ENCODE measurements at places on chromosomes 1 and 21. TPM values are rescaled to one million over a fixed set of nuclear protein-coding genes. Genes with fewer than 3 reads are reported as not detected.
A peak's percentile ranks its signal among the peaks of the same experiment; 100 is the strongest.

GBP4 gene
- not detected for total RNA-seq

DNA sequence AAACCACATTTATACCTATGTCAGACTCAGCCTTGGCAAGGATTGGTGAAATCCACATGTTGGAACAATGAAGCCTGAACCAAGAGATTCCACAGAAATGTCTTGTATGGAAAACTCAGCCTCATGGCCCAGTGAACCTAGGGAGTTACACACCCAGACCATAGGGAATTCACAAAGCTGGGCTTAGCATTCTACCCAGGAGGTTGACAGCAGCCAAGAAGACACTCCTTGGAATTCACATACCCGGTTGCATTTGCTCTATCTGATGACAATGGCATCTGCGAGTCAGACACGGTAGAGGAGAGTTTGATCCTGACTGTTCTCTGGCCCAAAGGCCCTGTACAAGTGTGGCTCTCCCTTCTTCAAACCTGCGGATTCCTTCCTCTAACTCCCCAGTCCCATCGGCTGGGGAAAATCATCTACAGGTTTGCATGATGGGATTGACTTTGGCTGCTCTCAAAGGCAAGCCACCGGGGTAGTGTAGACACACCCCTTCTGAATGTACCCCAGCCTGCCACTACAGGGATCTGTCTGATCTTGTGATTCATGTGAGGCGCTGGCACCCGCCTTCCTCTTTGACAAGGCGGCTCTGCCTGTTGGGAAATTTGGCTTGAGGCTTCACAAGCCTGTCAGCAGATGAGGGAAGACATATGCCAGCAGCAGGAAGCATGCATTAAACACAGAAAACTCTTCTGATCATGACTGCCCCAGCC is 297.3 kb upstream of the KAZN start:
- DNase-seq: no peak

RNU1-3 gene
- total RNA-seq: under 0.01 TPM

DNA sequence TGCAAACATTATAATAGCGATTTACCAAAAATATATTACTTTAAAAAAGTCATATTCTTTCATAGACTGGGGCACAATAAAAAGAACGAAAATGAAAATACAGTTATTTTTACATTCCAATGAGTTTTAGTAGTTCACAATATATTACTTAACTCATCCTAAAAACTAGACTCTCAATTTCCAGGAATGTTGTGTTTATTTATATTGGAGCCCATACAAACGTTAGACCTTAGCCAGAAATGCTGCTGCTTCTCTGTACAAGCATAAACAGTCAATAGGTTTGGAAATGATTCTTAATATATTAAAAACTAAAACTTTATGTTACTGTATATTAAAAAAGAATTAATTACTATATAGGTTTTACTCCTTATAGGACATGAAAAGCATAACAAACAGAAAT is 302.3 kb downstream of the BRINP3 start:
- DNase-seq: no peak

GRCh38 chr1:53371851-53372250 is 44.0 kb upstream of the LRP8 start:
- DNase-seq: no peak

GRCh38 chr1:67013573-67013972 is 40.4 kb downstream of the SLC35D1 start:
- DNase-seq: no peak

- DNase-seq: no peak
These were observed 9.9 kb upstream of the F3 start for GRCh38 chr1:94551449-94551848.

CA14 gene
- not detected for total RNA-seq

DNA sequence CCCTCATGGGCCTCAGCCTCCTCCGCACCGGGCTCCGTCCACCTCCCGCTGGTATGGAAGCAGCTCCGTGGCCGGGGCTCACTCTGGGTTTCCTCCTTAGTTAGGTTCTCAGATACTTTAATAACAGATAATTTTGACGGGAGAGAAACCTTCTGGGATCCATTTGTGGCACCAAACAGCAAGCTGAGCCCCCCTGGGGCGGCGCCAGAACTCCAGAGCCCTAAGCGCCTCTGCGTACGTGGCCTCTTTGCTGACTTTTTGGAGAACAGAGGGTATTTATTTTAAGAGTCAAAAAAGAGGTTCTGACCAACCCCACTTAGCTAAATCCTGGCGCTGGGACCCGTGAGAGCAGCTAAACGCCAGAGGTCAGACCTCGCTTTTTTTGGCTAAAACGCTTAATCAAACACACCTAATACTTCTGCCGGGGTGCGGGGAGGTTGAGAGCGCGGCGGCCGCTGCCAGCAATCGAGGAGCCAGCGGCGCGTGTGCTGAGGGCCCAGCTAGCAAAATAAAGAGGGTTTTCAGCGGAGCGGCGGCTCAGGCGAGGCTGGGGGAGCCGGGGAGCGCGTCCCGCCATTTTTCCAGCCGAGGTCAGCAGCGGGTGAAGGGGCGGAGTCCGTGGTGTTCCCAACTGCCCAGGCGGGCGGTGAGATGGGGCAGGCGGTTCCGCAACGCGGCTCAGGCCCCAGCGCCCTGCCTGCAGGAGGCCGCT is 171.7 kb downstream of the PRDM16 start:
- DNase-seq: no peak

DNA sequence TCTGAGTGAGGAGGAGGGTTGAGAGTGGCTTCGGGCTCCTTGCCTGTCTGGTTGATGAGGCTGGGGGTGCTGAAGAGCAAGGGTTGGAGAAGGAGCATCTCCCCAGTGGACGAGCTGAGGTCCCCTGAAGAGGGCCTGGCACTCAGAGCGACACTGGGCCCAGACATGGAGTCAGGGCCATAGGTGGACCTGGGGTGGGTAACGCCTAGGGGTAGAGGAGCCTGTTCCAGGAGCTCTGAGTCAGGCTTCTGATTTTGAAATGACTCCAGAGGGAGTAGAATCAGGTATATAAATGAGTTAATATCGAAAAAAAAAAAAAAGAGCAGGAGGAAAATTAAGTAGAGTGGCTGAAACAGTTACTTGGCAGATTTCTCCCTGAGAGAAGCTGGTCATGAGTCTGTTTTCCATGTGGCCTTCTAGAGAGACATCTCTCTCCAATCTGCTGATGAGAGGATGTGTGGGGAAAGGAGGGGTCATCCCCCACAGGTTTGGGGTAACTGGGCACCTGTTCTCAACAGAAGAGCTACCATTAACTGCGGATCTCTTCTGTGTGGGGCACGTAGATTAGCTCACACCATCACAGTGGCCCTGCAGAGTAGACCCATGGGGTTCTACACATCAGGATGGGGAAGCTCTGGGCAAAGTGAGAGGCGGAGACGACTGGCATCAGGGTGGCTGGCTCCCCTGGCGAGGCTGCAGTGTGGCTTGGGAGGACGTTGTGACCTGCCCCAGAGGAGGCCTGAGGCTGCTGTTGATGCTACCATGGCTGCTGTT is 115.5 kb downstream of the DHRS3 start:
- DNase-seq: no peak

- no peak for DNase-seq
These were observed 4.2 kb upstream of the SIPA1L2 start for GRCh38 chr1:232634096-232634495.

DNA sequence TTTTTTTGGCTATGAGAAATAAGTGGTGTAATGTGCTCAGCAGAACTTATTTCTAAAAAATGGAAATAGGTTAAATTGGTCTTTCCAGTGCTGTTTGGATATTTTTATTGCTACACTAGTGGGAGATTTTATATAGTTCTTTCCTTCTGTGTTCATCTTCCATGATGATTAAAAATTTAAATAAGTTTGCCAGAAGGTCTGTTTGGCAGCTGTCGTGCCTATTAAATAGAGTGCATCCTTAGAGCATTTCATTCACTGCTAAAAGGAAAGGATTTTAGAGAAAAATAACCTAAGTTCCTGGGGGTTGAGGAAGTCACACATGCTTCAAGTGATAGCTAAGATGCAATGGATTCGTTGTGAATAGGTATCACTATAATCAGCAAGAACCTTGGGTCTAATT is 29.7 kb upstream of the RAVER2 start:
- DNase-seq: no peak

GBP5 gene
- total RNA-seq: not detected

GRCh38 chr1:64387389-64388285 is 82.3 kb upstream of the CACHD1 start:
- DNase-seq: no peak

DNA sequence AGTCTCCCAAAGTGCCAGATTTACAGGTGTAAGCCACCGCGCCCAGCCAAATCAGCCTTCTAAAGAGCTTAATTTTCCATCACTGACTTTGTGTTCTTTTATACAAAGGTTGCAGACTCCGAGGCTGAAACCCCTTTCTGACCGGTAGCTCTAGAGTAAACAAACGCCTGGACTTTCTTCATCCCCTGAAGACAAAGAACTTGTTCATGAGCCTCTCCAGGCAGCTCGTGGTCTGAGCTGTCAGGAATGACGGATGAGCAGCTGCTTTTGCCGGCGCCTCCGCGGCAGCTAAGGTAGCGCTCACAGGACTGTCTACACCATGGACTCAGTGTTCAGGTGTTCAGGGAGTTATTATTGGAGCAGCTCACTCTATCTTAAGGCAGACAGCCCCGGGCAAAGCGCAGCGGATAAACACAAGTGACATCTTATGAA is 128.5 kb upstream of the ERRFI1 start:
- peak; percentile 32 for DNase-seq

GRCh38 chr1:118360817-118361216 is 175.8 kb upstream of the SPAG17 start:
- DNase-seq: no peak

DNA sequence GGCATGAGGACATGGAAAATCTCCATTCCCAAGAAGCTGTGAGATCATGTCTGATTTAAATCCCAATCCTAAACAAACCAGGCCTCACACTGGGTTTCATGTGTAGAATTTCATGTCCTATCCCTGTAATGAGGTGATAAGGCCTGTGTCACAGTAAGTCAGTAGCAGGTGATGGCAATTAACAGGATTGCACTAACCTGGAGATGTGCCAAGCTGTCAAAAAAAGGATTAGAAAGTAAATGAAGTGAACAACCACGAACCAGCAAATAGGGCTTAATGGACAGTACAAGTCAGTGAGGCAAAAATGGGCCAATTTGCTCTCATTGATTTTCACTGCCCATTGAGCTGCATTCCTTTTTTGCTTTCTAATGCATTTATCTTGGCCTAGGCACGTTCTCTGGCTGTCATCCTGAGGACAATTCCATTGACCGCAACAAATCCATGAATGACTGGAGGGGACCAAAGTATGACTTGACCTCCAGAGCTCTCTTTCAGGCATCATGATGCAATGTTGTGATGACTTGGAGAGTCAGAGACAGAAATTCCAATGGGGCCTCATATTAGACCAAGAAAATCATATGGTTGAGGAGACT is 673.6 kb upstream of the ADGRL2 start:
- no peak for DNase-seq

- DNase-seq: no peak
These were observed 36.1 kb downstream of the COL6A1 start for GRCh38 chr21:46017695-46018094.

GRCh38 chr1:160219062-160219929 is 14.1 kb downstream of the PEA15 start:
- peak; percentile 54 for DNase-seq

DNA sequence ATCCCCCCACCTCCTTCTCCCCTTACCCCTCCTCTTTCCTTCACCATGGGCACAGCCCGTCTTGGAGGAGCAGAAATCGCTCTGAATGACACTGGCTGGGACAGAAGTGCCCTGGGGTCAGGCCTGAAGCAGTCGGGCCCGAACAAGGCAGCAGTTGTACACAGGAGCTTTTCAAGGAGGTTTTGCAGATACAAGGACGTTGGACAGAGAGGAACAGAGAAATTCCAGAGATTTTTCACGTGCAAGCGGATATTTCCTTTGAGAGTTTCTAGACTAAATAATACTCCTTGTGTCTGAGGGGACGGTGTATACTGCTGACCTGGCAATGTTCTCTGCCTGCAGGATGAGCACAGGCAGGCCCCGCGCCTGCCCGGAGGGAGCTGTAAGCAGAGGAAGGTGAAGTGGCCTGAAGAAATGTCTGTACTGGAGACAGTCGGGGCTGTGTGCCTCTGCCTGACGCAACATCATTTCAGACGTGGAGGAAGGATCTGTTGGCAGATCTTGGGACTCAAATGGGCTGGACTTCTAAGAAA is 95.3 kb upstream of the SLC25A33 start:
- no peak for DNase-seq

GRCh38 chr1:114229368-114229767 is 75.7 kb upstream of the SYT6 start:
- DNase-seq: no peak

DNA sequence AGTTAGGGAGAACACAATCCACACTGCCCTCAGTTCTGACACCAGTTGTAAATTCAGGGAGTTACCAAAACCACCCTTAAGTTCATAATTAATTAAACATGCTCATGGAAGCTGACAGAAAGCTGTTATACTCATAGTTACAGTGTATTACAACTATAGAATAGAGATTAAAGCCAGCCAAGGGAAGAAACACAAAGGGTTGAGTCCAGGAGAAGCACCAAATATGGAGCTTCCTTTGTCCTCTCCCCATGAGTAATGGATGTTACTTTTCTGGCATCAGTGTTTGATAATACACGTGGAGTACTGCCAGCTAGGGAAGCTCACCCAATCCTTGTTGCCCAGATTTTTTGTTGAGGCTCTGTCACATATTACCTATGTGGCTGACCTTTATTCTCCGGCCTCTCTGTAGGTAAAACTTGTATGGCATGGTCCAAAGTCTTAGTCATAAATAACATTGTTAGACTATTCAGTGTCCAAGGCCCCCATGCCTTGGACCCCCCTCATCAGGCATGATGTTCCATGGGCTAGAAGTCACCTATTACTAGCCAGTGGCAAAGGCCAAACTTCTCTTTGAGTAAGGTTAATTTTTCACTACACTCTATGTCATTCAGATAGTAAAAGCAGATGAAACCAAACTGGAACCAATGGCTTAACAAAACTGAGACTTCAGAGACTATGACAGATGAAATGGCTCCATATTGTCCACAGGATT is 175.7 kb downstream of the GPR52 start:
- DNase-seq: no peak

- DNase-seq: no peak
These were observed 16.0 kb upstream of the COG2 start for GRCh38 chr1:230626232-230626631.

AMIGO1 gene
- 1.2 TPM for total RNA-seq

DNA sequence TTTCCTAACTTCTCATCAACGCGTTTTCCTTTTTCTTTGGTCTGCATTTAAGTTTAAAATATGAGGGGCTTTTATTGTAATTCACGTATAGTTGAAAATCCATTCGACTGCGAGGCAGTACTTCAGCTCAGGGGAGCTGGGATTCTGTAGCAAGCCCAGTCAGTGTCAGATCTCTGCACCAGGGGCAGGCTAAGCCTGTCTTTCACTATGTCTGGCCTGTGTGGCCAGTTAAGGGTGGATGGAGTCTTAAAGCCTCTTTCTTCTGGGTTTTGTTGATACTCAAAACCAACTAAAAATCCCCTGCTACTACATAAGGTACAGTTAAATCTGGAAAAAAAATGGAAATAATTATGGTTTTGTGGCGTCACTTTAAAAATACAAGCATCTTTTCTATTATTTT is 124.7 kb downstream of the TYW3 start:
- DNase-seq: no peak

PDPN gene
- not detected for total RNA-seq

- no peak for DNase-seq
These were observed 2.4 kb downstream of the QSOX1 start for GRCh38 chr1:180157108-180157507.

IVL gene
- not detected for total RNA-seq

KISS1 gene
- not detected for total RNA-seq

- no peak for DNase-seq
These were observed 113.3 kb upstream of the DPT start for GRCh38 chr1:168842306-168842705.

GRCh38 chr1:12469493-12469892 is 148.5 kb downstream of the DHRS3 start:
- no peak for DNase-seq
